Tracheal epithelial cell (primary cell): ENCODE measurements at places on chromosomes 2 and 18. TPM values are rescaled to one million over a fixed set of nuclear protein-coding genes. Genes with fewer than 3 reads are reported as not detected.

The GATA6 gene
- 2.9 and 5.1 TPM in 2 replicates for total RNA-seq

The ERBB4 gene
- under 0.01 and 0.24 TPM in 2 replicates for total RNA-seq

The REG1B gene
- total RNA-seq: not detected in 2 replicates

The SULT1C4 gene
- total RNA-seq: 4.8 TPM in 1 of 2 replicates, not detected in the other

The SPDYA gene
- 0.85 and 0.96 TPM in 2 replicates for total RNA-seq

The PAX8 gene
- under 0.01 and 24.3 TPM in 2 replicates for total RNA-seq
